ENCODE measurements at places on chromosomes 3 and 15.

- DNase-seq: no peak
These were observed 12.4 kb upstream of the IREB2 start for GRCh38 chr15:78425643-78426042.

DNA sequence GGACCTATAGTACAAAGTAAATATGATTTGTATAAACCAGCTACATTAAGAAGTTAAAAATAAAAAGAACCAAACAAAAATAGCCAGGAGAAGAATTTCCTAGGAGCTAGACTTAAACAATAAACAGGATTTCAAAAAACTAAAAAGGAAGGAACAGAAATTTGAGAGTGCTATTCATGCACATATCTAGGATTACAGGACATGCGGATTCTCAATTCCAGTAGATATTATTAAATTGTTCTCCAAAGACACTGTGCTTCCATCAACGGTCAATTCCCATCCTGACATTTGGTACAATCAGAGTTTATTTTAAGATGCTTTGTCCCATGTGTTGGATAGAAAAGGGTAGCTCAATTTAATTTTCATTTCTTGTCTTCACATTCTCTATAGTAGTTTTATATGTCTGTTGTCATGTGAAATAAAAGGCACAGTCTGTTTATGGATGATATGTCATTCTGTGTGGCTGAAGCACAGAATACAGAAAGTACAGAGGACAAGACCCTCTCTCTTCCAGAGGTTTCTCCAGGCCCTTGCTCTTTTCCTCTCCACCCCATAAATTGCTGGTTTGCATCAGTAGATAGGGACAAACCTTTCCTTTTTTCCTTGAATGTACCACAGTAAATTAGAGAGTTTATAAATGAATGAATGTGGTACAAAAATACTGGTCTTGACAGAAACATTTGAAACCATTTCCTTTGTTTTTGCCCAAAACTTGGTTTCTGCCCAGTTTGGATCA, 3.5 kb downstream of the PLOD2 start:
- DNase-seq: no peak

GRCh38 chr3:28252001-28252431, 10.6 kb downstream of the CMC1 start:
- DNase-seq: no peak

GRCh38 chr3:71974786-71975185, 189.8 kb upstream of the PROK2 start:
- DNase-seq: no peak

GRCh38 chr15:42553554-42553953, 4.9 kb downstream of the HAUS2 start:
- no peak for DNase-seq

DNA sequence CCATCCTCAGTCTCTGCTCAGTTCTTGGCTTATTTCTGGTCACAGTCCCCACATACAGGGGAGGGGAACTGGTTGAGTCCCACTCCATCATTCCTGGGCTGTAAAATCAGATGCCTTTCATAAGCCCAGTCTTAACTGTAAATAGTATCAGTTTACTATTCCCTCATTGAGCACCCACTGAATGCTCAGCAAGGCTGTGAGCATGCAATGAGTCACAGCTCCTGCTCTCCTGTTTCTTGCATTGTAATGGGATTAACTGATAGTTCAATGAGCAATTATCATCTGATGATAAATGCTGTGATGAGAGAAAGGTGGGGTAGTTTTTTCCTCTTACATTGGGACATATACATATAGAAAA, 113.6 kb upstream of the TPM1 start:
- DNase-seq: no peak

All from stimulated activated CD4-positive, alpha-beta T cell treated with anti-CD3 and anti-CD28 coated beads, TNF-alpha, amount 100 ng/mL, for 24 hours (primary cell).